Motor neuron (in vitro differentiated cells): ENCODE measurements at places on chromosomes 4 and X. TPM values are rescaled to one million over a fixed set of nuclear protein-coding genes. Genes with fewer than 3 reads are reported as not detected.

MGARP gene
- total RNA-seq: 1.3 and 1.6 TPM in 2 replicates

SYTL5 gene
- 14.5 and 16.1 TPM in 2 replicates for total RNA-seq

IL1RAPL1 gene
- 0.71 and 0.87 TPM in 2 replicates for total RNA-seq

C4orf50 gene
- 0.09 and 0.66 TPM in 2 replicates for total RNA-seq
